Liver (tissue), 10 donors: ENCODE measurements at places on chromosomes 7 and 10.

DNA sequence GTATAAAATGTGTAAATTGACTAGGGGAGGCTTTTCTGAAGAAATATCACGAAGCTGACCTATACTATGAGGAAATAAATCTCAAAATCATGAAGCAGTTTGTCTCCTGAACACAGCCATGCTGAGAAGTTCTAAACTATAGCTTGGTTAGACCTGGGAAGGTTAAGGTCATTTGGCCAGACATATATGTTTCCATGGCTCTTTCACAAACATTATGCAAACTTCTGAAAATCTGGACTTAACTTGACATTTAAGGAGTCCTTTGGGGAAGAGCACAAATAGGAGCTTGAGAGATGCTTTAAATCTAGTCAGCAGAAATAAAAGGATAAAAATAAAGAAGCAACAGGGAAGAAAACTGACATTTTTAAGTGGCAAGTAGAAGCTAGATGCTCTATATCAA, 115.9 kb upstream of the MEOX2 start:
- DNase-seq: no peak

DNA sequence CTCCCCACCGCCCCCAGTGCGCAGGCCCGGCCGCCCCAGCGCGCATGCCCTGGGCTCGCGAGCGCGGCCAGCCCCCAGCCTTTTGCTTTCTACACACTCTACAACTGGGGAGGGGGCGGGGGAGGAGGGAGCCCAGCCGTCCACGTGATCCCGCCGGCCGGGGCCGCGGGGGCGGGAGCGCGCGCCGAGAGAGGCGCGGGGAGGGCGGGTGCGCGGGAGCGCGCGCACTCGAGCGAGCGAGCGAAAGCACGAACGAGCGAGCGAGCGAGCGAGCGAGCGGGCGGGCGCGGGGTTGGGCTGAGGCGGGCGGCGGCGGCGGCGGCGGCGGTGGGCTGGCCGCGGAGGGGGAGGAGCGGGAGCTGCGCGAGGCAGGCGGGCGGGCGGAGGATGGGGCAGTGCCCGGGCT, at the start of gene AUTS2:
TSS of gene AUTS2 (plus strand) at position 395 of the 406 bp plus-strand sequence. CDS start 1,179 bp downstream, outside the sequence.
- peak; percentile 82 for DNase-seq

DNA sequence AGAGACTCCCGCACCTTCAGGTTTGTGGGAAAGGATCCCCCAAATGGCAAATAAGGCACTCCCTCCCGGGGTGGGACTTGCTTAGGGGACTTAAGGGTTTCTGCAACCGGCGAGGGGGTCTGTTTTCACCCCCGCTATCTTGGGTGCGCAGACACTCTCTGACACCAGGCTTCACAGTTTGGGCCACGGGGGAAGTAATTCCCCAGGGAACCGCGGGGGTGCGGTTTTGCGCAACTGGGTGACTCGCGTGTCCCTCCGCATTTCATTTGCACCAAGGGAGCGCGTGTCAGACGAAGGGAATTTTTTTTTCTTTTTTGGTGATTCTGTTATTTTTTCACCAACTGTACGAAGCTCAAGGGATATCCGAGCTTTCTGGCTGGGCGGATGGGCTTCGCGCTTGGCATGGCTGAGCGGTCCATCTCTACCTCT, 1.7 kb downstream of the GRM8 start:
- no peak for DNase-seq

GRCh38 chr10:62735464-62736167, 68.9 kb upstream of the ADO start:
- no peak for DNase-seq

- DNase-seq: peak; percentile 69
These were observed 133.8 kb upstream of the ZNF92 start for GRCh38 chr7:65239707-65240352.

GRCh38 chr7:5827755-5828154, 46.3 kb upstream of the RNF216 start:
- DNase-seq: peak; percentile 40

DNA sequence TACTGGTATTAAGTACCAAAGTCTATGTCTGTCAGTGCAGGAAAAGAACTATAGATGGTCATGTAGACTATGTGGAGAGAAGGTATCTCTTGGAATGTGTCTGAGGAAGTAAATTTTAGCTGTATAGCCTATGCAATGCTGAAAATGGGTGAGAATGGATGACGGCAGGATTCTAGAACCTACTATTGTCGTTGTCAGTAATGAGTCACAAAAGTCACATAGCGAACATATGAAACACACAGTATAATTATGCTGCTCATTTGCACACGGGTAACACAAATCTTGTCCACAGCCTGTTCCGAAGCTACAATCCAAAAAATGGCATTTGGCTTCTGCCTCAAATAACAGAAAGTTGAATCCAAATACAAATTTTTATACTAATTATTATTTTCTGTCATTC, 33.6 kb upstream of the KMT2E start:
- no peak for DNase-seq

DNA sequence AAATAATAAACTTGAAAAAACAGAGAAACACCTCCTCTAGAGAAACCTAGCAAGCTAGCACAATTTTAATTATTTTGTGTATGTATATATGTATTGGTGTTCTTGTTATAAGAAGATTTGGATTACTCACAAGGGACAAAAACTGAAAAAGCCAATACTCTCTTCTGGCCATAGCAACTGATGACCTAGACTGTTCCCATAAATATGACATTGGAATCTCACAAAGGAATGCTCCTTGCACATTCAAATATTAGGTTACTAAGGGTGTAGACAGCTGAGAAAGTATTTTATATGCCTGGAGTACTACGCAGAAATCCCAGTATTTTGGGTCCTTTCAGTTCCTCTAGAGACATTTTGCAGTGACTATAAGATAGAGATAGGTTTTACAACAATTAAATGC, 279.4 kb downstream of the FZD1 start:
- no peak for DNase-seq

- DNase-seq: no peak
These were observed 33.3 kb upstream of the KDM7A start for GRCh38 chr7:140209866-140210609.

DNA sequence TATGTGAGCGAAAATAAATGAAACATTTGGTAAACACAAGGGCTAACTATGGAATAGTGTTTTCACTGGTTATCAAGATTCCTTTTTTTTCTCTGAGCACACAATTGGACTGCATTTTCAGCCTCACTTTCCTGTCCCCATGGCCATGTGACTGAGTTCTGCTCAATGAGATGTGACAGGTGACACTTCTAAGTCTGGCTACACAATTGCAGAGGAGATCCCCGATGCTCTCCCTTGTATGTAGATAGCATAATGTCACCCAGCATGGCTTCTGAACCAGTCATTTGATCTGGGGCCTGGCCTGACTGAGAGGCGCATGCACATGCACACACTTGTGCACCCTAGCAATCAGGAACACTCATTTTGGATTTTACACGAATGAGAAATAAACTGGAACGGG, 581.8 kb downstream of the GRID1 start:
- DNase-seq: no peak

- DNase-seq: no peak
These were observed 489.4 kb upstream of the SORCS1 start for GRCh38 chr10:107653832-107654287.

DNA sequence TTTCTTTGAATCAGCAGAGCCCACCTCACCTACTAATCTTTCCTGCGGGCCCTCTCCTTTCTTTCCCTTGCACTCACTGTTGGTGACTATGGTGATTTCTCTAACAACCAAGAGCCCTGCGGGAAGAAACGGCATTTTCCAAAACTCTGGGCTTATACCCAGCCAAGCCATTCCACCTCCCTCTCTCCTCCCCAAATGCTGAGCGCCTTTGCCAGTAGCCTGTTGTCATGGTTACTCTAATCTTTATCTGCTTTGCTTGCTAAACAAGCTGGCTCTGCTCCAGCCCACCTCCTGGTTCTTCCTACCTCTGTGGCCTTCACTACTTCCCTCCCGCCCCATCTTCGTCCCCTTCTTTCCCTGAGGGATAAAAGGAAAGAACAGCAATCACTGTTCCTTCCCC, 86.7 kb downstream of the DGKI start:
- peak; percentile 40 for DNase-seq

GRCh38 chr7:140060788-140061606, 1.8 kb downstream of the PARP12 start:
- DNase-seq: peak; percentile 72

- DNase-seq: no peak
These were observed 71.3 kb upstream of the TES start for GRCh38 chr7:116139007-116139406.

DNA sequence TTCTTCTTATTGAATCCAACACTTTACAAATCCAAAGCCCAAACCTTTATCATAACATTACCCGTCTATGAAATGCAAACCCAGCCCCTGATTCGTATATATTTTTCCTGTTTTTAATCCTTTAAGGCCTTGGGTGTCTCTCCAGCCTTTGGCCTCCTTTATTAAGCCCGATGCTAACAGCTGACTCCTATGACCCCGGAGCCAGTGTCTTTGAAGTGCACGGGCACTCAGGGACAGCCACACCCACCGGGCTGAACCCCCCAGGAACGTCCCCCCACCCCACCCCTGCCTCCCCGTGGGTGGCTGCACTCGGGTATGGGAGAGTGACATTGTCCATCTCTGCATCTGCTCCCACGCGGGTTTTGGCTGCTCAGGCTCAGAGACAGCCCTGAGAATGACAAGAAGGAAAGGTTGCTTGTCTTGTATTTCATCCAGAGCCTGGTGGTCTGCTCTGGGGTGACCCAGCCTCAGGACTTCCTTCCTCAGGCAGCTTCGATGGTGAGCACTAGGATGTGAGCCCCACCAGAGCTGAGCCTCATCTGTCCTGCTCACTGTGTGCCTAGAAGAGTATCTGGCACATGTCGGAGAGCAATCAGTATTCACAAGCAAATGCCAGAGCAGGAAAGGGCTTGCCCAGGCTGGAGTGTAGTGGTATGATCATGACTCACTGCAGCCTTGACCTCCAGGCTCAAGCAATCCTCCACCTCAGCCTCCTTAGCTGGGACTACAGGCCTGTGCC, 210.4 kb downstream of the SKIDA1 start:
- DNase-seq: no peak

DNA sequence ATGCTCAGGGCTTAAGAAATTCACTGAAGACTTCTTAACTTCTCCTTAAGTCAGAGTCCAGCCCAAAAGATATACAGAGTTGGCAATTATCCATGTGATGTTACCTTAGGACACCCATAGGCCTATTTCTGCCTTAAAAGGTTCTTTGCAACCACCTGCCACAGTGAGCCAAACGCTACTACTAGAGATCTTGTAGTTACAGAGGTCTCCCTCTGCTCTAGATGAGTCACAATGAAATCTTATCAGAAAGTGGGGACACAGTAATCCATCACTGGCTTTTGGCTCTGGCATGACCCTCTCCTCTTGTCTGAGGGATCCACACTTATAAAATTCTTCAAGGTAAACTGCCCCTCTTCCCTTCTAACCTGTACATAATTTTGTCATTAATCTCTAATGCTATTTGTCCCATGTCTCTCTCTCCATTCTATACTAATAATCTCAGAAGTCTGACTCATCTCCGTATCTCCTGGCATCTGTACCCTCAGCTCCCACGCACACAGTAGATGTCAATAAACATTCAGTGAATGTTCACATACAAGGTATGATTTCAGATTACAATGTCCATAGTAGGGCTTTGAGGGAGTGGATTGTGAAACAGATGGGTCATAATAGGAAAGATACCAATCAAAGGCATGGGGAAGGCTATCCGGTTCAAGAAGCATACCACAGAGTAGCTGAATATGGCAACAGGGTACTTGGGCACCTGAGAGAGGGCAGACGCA, 112.1 kb downstream of the SGMS1 start:
- no peak for DNase-seq

- no peak for DNase-seq
These were observed 190.1 kb upstream of the STK17A start for GRCh38 chr7:43392638-43393330.

DNA sequence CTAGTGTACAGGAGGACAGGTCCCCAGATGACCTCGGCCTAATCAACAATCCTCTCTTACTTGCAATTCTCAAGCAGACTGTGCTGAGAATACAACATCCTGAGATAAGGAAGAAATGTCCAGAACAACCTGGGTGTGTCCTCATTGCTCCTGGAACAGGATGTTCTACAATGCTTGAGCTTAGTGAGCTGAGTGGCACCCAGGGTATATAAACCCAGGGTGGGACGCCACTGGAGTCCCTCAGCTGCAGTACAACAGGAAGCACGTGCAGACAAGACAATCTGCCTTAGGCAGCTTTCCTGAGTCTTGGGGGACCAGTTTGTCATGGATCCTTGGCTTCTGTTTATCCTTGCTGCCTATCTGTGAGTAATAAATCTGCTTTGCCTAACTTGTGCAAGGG, 27.7 kb upstream of the SLC25A13 start:
- DNase-seq: no peak

DNA sequence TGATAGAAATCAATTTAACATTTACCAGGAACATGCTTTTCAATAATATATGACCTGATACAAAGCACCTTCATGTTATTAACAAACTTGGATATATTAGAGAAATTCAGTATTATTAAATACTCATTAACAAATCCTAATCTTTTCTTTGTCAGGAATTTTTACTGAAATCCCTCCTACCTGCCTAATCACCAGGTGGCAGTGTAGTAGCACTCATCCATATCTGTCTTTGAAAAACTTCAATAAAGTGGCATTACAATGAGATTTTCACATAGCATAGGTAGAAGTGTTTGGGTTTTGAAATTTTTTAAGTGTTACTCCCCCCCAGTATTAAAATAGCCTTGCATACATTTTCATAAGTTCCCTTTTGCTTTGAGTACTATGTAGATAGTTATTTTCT, 1246.6 kb upstream of the LRRN3 start:
- DNase-seq: no peak

DNA sequence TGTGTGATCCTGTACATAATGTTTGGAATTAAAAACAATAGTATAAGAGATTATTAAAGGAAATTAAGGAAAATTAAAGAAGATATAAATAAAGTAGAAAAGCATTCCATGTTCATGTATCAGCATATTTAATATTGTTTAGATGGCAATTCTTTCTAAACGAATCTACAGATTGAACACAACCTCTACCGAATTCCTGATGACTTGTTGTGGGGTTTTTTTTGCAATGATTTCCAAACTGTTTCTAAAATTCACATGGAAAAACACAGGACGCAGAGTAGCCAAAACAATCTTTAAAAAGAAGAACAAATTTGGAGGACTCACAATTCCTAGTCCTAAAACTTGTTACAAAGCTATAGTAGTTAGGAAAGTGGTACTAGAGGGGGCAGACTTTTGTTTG, 573.4 kb upstream of the IGFBP3 start:
- no peak for DNase-seq

GRCh38 chr10:117946525-117947070, 100.1 kb downstream of the RAB11FIP2 start:
- DNase-seq: no peak

- DNase-seq: no peak
These were observed 101.4 kb upstream of the FAM133B start for GRCh38 chr7:92691578-92691977.
